Stimulated activated CD4-positive, alpha-beta T cell treated with anti-CD3 and anti-CD28 coated beads, Interleukin-15, amount 100 ng/mL, for 24 hours (primary cell): ENCODE measurements at places on chromosomes 5 and 9.

- no peak for DNase-seq
Observed at GRCh38 chr9:125646217-125646616, 60.8 kb downstream of the MAPKAP1 start.

- DNase-seq = no peak
Observed at GRCh38 chr5:138233280-138233679, 20.2 kb upstream of the CDC23 start.

DNA sequence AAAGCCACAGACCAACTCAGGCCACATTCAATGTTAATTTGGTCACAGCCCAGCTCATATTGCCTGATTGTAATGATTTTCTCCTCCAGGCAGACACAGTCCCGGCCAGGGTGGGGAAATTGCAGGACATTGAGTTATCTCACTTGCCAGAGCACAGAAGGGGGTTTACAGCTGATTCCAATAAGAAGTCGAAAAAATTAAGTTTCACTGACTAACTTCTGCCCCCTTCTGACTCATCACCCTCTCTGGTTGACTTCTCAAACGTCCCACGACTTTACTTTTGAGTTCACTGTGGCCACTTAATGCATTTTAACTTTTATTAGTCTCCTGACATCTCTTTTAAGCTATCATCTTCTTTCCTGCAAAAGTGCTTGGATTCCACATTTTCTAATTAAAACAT lies 321.4 kb upstream of the WWC1 start:
- DNase-seq = no peak

GRCh38 chr5:38479315-38479904 lies 77.0 kb downstream of the LIFR start:
- no peak for DNase-seq

DNA sequence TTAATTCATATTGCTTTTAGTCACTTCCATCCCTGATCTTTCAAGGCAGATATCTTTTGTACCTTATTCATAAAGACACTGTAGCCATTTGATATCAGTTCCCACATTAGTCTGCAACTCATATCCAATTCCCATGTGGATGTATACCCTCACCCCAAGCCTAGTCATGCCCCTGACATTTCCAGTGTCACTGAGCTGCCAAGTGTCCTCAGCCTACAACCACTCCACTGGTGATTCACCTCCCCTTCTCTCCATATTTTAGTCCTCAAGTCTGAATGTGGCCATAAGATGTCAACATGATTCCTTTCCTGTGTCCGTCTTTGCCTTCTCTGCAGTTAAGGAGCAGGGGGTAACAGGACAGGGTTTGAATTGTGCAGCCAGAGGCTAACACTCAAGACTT lies 346.9 kb downstream of the RAB3C start:
- no peak for DNase-seq

GRCh38 chr5:2697446-2698200 lies 53.9 kb downstream of the IRX2 start:
- DNase-seq = no peak

GRCh38 chr5:24644761-24645160 lies at the start of gene CDH10:
Gene CDH10 (minus strand): TSS chr5:24644978. CDS start chr5:24593490, 51,488 bp downstream.
- no peak for DNase-seq

DNA sequence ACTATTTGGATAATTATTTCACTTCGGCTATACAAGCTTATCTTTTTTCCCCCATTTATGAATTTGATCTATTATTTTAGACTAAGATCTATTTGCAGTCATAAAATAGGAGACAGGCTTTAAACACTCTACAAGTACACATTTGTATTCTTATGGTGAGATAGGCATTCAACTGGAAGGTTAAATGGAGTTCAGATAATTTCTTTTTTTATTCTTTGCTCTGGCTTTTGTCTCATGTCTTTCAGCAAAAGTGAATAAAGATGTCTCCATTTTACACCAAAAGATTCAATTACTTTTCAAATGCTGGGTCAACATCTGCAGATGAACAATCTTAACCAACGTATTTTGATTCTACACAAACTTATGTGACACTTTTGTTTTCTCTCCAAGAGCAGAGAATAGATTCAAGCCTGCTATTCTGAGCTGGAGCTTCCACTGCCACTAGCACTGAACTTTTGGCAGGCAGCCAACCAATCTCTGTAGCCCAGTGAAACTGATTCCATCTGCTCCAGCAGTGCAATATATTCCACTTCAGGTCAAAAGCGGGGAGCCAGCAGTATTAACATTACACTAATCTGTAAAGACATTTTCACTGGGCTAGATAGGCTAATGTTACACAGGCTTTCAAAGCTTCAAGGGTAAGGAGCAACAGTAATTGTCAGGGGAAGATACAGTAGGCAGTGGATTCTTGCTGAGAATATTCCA lies 452.0 kb upstream of the ZNF608 start:
- peak; percentile 1 for DNase-seq
